CD4-positive, alpha-beta T cell (primary cell): ENCODE measurements at places on chromosomes 1 and 21. TPM values are rescaled to one million over a fixed set of nuclear protein-coding genes. Genes with fewer than 3 reads are reported as not detected.

DNA sequence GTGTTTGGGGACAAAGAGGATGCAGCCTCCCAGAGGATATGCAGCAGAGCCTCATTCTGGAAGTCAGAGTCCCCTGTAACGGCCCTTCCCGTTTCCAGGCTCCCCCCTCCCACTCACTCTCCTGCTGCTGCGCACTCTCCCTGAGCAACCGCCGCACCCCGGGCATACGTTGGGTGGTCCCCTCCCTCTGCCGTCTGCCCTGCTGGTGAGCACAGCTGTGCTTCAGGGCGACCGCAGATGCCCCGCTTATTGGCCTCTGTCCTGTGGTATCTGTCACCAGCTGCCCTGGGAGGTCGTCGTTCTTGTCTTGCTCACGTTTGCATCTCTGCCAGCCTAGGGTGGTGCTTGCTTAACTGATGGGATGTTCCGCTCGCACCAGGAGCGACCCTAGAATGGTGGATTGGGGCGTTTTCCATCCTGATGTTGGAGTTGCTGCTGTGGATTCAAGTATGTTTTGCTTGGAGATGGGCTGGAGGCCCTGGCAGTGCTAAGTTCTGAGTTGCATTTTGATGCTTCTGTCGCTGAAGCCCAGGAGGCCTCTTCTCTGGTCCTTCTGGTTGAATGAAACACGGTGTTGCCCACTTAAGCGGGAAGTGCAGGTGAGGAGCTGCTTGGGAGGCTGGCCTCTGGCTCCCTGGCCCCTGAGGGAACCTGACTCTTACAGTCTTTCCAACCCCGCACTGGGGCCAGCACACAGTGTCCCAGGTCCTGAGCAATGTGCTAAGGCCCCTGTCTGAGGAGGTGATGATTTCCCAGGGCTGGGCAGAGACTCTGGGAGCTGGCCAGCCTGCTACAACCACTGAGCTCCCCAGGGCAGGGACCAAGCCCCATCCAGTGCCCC lies 3.2 kb downstream of the TMEM201 start:
- no peak overlapping the region for H3K4me3 ChIP-seq
- no peaks in the 10 kb centered on the region for H3K27me3 ChIP-seq
- DNase-seq: no peak
- peaks cover 42% of the 10 kb centered on the region for H3K4me1 ChIP-seq
- H3K36me3 ChIP-seq: peaks cover 2% of the 10 kb centered on the region

The RPTN gene
- total RNA-seq: not detected

The DDX59 gene
- 27.6 TPM for total RNA-seq

- no peak overlapping the region for H3K4me3 ChIP-seq
- H3K27me3 ChIP-seq: peaks cover 3% of the 10 kb centered on the region
- no peak for DNase-seq
Observed at GRCh38 chr1:201702936-201703335, 126.0 kb upstream of the IPO9 start.

The FAM163A gene
- total RNA-seq: 0.17 TPM

GRCh38 chr1:82894635-82895034 lies 1093.9 kb downstream of the ADGRL2 start:
- no peaks in the 10 kb centered on the region for H3K27me3 ChIP-seq
- no peaks in the 10 kb centered on the region for H3K4me1 ChIP-seq
- no peak for DNase-seq
- H3K4me3 ChIP-seq: no peak overlapping the region
- no peak overlapping the region for H3K27ac ChIP-seq

- no peak overlapping the region for H3K4me3 ChIP-seq
- H3K36me3 ChIP-seq: no peaks in the 10 kb centered on the region
- H3K4me1 ChIP-seq: no peaks in the 10 kb centered on the region
- no peaks in the 10 kb centered on the region for H3K27me3 ChIP-seq
Observed at GRCh38 chr1:222057162-222057561, 315.3 kb upstream of the DUSP10 start.

DNA sequence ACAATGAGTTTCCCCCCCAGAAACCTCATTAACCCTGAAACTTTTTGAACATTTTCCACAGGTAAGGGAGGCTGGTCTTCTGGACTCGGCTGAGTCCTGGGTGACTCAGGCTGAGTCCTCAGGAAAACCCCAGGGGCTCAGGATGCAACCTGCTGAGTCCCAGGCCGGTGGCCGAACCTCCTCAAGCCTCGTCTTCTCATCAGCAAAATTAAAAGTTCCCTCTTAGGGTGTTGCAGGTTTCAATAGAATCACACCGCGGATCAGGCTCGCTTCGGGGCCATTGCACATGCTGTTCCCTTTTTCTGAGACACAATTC lies 35.0 kb upstream of the GRHL3 start:
- no peaks in the 10 kb centered on the region for H3K4me1 ChIP-seq
- no peak overlapping the region for H3K27ac ChIP-seq
- DNase-seq: no peak
- H3K4me3 ChIP-seq: no peak overlapping the region

DNA sequence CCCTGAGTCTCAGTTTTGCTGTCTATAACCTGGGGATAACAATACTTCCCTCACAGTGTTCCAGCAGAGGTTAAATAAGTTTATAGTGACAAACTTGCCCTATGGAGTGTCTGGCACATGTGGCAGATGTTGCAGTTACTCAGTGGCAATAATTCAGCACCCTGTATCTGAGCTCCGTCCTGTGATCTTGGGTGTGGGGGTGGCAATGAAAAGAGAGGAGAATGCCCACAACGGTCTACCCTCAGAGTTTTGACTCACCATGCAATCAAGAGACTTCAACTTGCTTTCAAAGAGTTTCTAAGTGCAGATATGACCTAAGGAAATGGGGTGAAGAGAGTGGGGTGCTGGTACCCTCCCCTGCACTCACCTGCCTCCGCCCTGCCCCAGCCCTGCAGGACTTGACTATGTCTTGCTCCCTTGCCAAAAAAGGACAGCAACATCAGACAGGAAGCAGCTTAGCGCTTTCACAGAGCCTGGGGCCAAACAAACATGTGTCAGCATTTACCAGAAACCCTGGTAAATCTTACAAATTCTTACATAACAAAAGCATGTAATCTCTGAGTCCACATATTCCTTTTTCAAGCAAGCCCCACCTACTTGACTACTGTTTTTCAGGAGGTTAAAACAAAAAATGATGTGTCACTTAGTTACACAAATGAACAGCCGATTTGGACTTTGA lies 185.1 kb upstream of the CAMK1G start:
- H3K27me3 ChIP-seq: no peaks in the 10 kb centered on the region
- H3K4me3 ChIP-seq: no peak overlapping the region
- no peaks in the 10 kb centered on the region for H3K36me3 ChIP-seq

- peaks cover 36% of the 10 kb centered on the region for H3K27me3 ChIP-seq
- peaks cover 13% of the 10 kb centered on the region for H3K4me1 ChIP-seq
- no peak for DNase-seq
- H3K4me3 ChIP-seq: no peak overlapping the region
- H3K27ac ChIP-seq: no peak overlapping the region
- no peaks in the 10 kb centered on the region for H3K36me3 ChIP-seq
Observed at GRCh38 chr1:148353461-148354283, 129.4 kb downstream of the PPIAL4G start.

The MMEL1 gene
- total RNA-seq: 1.8 TPM

DNA sequence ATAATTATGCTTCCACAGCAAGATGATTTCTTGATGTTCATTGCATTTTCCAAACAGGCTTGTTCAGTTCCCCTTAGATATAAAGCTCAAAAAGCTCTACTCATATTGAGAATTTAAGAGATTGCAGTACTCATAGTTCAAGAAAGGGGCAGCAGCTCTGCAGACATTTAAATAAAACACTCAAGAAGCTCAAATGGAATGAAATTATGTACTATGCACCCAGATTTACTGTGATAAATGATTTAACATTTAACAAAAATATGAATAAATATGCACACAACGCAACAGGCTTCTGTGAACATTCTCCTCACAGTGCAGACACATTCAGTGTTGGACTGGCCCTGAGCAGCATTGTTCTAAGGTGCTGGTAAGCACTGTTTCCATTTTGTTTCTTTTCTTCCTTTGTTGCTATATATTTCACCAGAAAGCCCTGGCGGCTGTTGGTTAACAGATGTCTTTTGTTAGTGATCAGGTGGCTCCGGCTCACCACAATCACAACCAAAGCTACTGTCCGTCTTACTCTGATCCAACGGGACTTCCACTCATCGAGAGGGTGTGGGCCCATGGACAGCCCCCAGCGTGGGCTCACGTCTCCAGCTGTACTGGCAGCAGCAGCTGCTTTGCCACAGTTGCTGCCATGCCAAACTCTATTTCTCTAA lies 1440.3 kb downstream of the NCAM2 start:
- no peak overlapping the region for H3K4me3 ChIP-seq
- no peaks in the 10 kb centered on the region for H3K4me1 ChIP-seq
- H3K27me3 ChIP-seq: no peaks in the 10 kb centered on the region

DNA sequence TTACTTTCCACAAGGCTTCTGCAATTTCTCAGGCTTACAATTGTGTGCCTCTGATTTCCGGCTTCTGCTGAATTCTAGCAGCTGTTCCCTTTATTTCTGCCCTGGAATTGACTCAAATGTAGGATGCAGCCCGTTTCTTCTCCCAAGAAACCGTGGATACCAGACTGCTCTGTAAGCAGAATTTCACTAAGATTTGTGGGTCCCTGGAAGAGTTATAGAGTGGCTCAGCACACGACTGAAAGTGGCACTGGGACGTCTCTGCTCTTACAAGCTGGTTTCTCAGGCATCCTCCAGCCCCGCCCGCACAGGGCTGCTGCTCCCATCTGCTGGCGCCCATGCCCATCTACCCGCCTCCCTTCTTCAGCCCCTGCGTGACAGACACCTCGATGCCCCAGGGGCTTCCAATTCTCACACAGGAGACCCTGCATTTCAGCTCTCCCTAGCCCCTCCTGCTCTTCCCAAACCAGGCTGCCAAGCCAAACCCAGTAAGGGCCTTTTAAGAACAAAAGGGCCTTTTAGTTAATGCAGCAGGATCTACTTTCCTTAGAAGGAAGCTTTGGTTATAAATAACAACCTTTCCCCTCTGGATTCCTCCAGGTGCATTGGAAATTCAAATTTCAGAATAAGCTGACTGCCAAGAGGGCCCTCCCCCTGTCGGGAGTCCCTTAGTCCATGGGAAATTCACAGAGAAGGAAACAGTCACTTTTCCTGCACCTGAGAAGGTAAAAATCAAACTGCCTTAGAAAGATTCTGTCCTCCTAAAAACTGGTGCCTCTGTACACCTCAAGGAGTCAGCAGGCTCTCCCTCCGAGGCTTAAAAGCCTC lies 45.4 kb upstream of the TENT5B start:
- H3K4me3 ChIP-seq: no peak overlapping the region
- H3K36me3 ChIP-seq: no peaks in the 10 kb centered on the region
- no peak for DNase-seq
- H3K27me3 ChIP-seq: no peaks in the 10 kb centered on the region

GRCh38 chr1:32221980-32222755 lies at the start of the genes EIF3I and TMEM234:
Gene EIF3I (plus strand): TSS chr1:32222407. CDS start chr1:32222442, 35 bp downstream.
Gene TMEM234 (minus strand): TSS chr1:32222353. CDS start chr1:32222322, 31 bp downstream.
- peak within 1 kb of the TSS; percentile 94 for H3K27ac ChIP-seq
- peaks cover 31% of the 10 kb centered on the region for H3K36me3 ChIP-seq
- peak; percentile 86 for DNase-seq
- no peaks in the 10 kb centered on the region for H3K27me3 ChIP-seq

- H3K27ac ChIP-seq: no peak overlapping the region
- no peaks in the 10 kb centered on the region for H3K36me3 ChIP-seq
- peak; percentile 14 for DNase-seq
- H3K27me3 ChIP-seq: no peaks in the 10 kb centered on the region
- no peak overlapping the region for H3K4me3 ChIP-seq
Observed at GRCh38 chr1:58432851-58433668, 113.5 kb downstream of the OMA1 start.

- no peak for DNase-seq
- H3K27me3 ChIP-seq: no peaks in the 10 kb centered on the region
- no peak overlapping the region for H3K27ac ChIP-seq
- H3K4me3 ChIP-seq: no peak overlapping the region
Observed at GRCh38 chr1:162899422-162900146, 38.6 kb upstream of the CCDC190 start.

GRCh38 chr1:162019006-162019405 lies 4.7 kb downstream of the OLFML2B start:
- no peak for DNase-seq
- H3K27me3 ChIP-seq: peaks cover 6% of the 10 kb centered on the region
- H3K27ac ChIP-seq: no peak overlapping the region

The PYHIN1 gene
- total RNA-seq: 15.2 TPM

GRCh38 chr1:210475321-210475720 lies 146.6 kb downstream of the HHAT start:
- H3K4me3 ChIP-seq: no peak overlapping the region
- DNase-seq: no peak
- no peak overlapping the region for H3K27ac ChIP-seq
- H3K36me3 ChIP-seq: no peaks in the 10 kb centered on the region
- no peaks in the 10 kb centered on the region for H3K4me1 ChIP-seq

The AMY1A gene
- not detected for total RNA-seq

The SH2D2A gene
- 51.8 TPM for total RNA-seq

DNA sequence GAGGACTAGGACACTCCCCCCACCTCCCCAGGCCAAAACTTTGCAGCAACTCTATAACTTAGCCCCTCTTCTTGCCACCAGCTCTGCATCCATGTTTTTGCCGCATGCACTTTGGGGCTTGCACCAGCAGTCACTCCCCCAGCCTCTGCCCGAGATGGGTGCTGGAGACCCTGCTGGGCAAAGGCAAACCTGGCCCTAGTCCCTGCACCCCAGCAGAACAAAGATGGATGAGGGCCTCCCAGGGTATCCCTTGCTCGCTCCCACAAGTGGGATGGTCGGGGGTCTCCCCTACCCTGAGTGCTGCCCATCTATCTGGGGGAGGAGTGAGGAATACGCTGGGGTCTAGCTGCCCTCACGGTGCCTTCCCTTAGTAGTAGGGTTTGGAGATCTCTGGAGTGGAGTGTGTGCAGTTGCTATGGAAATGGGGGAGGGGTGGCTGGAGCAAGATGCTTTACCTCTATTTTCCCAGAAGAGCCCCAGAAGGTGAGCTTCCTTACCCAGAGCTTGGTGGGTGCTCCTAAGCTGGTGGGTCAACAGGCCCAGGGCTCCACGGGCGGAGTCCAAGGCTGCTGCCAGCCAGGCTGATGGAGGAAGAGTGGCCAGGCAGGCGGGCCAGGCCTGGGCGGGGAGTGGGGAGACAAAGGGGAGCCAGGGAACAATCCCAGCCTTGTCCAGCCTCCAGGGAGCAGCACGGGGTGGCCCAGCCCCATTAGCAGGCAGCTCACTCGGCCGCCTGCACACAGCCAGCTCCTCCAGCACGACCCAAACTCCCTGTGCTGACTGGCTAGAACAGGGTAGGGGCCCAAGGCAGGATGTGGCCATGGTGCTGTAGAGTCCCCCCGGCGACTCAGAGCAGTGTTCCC lies at the start of gene PAQR6:
PAQR6 (minus strand) TSS at position 597 of the 863 bp plus-strand sequence. CDS start 1,325 bp downstream, outside the sequence.
- no peak within 1 kb of the TSS for H3K4me3 ChIP-seq
- peaks cover 30% of the 10 kb centered on the region for H3K4me1 ChIP-seq

The ADORA1 gene
- total RNA-seq: not detected
